ENCODE measurements at places on chromosomes 5 and 9.

DNA sequence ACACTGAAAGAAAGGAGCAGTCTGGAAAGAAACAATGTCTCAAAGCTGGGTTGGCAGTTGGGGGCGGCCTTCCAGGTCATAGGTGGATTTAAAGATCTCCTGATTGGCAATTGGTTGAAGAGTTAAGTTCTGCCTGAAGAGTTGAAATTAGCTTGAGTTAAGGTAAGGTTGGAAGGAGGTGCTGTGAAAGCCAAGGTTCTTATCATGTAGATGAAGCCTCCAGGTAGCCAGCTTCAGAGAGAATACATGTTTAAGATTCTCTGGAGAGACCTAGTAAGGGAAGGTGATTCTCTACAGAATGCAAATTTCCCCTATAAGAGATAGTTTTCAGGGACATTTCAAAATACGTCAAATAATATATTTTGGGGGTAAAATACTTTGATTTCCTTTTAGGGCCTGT lies 387.1 kb downstream of the TMEM232 start:
- DNase-seq = no peak

- no peak for DNase-seq
Measured at GRCh38 chr5:83026516-83026915, 50.7 kb downstream of the TMEM167A start.

DNA sequence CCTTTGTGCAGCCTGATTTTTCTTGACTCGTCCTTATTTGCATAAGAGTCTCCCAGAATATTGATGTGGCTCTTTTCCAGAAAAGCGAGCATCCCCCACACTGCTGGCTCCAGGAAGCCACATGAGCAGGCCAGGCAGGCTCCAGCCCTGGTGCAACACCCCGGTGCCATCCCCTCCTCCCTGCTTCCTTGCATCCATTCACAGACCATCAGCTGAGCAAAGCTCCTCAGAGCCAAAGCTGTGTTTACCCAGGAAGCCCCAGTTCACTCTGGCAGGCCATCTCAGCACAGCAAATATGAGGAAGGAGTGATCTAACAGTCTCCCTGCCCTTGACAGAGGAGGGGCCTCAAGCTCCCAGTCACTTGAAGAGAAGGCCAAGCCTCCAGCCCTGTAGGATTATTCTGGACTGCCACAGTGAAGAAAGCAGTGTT lies 34.4 kb downstream of the INSYN2B start:
- DNase-seq = no peak

GRCh38 chr5:36438765-36439561 lies 137.3 kb upstream of the RANBP3L start:
- no peak for DNase-seq

- no peak for DNase-seq
Measured at GRCh38 chr5:17081142-17081541, 136.3 kb upstream of the BASP1 start.

DNA sequence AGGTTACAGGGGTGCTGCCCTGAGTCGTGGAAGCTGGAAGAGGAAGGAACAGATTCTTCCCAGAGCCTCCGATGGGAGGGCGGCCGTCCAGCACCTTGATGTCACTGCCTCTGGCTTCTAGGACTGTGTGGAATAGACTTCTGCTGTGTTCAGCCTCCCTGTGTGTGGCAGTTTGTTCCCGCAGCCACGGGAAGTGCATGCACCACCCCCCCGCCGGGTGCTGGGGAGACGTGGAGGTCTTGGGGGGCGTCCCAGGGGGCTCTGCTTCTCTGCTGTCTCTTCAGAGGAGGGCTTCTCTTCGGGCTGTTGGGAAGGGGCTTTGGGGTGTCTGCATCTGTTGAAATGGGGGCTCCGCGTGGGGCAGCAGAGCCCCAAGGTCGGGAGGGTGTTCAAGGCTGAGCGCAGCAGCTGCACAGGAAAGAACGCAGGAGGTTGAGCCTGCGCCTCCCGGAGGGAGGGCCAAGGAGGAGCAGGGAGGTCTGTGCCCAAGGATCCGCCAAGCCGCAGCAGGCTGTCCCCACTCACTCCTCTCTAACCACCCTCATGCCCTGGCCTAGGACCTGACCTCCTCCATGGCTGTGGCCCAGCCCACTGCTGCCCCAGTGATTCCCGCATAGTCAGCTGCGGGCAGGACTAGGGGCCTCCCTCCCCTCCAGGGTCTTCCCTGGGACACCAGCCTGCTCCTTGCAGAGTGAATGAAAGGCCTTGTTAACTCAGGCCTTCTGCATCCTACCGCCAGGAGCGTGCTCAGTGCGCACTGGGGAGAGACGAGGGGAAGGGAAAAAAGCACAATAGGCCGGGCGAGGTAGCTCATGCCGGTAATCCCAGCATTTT lies 45.0 kb downstream of the ROPN1L start:
- DNase-seq = no peak

DNA sequence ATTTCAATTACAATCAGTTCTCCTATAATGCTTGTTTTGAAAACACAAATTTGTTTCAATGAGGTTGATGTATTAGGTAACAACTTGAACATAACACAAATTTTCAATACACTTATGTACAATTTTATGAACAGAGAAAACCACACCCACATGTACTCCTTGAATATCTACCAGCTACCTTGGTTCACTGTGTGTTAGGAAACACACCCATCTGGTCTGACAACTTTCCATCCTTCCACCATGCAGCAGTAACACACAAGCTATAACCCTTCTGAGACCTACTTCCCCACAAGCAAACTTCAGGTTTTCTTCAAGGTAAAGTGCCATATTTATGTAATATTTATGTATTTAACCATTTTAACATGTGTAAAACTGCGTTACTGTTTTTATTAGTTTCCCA lies 36.4 kb upstream of the UBQLN1 start:
- no peak for DNase-seq

- DNase-seq = no peak
Measured at GRCh38 chr9:93477397-93477796, 24.0 kb upstream of the FAM120AOS start.

- no peak for DNase-seq
Measured at GRCh38 chr5:177440990-177441780, 5.4 kb upstream of the PRR7 start.

DNA sequence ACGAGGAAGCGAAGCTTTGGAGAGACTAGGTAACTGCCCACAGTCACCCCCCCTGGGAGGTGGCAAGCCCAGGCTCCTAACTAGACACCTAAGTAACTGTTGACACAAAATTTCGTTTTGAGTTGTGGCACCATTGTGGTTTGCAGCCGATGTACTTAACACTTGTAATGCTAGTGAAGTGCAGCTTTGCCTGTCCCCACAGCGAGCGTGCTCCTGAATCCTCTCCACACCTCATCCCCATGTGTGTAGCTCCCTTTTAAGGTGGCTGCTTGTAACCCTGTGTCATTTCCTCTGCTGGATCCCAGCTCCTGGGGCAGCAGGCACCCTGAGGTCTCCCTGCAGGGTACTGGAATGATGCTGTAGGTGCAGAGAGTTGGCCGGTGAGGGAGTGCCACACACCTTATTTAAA lies 114.9 kb downstream of the TRIO start:
- no peak for DNase-seq

DNA sequence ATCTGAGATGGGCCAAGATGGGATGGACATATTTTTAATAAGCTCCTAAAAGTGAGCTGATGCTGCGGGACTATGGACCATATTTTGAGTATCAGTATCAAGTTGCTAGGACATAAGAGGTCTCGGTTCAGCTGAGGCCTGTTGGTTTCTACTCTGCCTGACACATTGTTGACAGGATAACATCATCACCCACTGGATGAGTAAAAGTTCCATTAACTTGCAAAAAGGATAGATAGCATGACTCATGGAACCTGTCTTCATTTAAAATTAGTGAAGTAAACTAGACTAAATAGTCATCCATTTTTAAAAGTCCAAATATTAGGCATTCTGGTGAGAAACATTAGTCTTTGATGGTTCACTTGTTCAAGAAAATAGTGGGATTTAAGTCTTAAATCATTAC lies 33.3 kb downstream of the PARP8 start:
- DNase-seq = no peak

DNA sequence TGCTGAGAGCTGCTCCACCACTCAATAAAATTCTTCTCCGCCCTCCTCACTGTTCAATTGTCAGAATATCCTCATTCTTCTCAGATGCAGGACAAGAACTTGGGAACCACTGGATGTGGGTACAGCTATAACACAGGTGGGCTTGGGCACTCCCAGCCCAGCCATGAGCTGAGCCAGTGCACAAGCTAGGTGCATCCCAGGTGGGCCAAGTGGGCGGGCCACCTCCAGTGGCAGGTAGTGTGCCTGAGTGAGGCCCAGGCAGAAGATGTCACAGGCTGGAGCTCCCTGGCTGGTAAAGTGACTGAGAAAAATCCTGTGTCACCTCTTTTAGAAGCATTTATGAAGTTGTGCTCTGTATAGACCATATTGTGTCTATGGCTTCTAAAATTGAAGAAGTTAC lies 501.6 kb upstream of the TYRP1 start:
- DNase-seq = no peak

All from activated CD8-positive, alpha-beta memory T cell treated with anti-CD3 and anti-CD28 coated beads, Interleukin-2, amount 50 U/mL, for 4 hours (primary cell).